NCI-H1694 (cell line): ENCODE measurements at places on chromosomes 7 and 10.

DNA sequence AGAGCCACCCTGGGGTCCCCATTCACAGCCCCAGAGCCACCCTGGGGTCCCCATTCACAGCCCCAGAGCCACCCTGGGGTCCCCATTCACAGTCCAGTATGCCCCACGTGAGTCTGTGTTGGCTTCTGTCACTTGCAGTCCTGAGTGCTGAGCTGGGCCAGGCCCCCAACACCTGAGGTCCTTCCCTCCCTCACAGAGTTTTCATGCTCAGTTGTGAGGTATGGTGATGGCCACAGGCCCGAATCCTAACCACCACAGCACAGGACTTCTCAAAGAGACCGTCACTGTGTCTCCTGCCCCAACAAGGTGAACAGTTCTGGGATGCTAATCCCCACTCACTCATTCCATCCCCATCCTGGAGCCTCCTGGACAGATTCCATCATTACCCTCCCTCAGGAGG lies 239.2 kb downstream of the PTPRN2 start:
- DNase-seq: no peak

DNA sequence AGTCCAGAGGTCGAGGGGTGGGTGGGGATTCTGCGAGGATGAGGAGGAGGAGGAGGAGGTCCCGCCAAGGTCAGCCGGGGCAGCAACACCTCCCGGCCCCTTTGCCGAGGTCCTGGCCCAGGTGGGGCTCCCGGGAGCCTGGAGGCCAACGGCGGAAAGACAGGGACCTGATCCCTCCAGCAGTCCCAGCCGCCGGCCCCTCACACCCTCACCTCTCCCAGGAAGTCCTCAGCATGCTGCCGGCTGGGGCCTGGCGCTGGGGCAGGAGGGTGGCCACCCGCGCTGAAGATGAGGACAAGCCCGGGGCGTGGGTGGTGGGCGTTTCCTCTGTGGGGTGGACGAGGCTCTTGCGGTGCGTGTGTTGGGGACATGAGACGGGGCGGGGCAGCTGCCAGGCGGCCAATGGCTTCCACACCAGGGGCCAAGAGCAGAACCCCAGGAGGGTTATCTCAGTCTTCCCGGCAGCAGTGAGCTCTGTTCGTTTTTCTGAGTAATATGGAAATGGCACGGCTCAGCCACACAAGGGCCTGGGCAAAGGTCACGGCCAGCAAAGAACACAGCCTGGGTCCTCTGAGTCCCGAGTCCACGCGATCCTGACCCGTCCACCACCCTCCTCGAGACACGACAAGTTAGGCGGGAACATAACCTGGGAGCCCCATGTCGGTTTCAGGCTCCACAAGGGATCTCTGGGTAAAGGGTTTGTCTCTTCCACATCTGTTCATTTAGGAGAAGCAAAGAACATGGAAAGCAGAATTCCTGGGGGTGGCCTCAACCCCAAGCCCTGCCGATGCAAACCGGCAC lies 82.9 kb upstream of the PDGFA start:
- no peak for DNase-seq

GRCh38 chr10:389261-389790 lies 254.1 kb downstream of the ZMYND11 start:
- DNase-seq: no peak

GRCh38 chr10:45450866-45451265 lies 76.8 kb downstream of the ALOX5 start:
- DNase-seq: no peak

- no peak for DNase-seq
Measured at GRCh38 chr10:43206391-43207235, 60.3 kb downstream of the RASGEF1A start.

DNA sequence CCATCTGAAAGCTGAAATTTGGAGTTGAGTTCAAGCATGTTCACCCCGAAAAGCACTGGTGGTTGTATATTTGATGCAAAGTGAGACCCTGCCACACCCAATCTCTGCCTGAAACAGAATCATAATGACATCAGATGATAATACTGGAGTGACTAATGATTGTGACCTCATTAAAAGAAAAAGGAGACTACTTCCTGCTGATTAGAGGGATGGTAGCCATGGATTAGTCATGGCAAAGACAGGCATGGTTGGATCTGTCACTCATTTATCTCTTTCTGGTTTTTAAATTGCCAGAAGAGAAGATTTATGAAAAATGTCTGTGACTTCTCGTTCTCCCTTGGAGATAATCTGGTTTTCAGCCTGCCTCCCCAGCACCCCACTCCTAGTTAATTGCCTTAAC lies 101.2 kb downstream of the BAMBI start:
- no peak for DNase-seq

GRCh38 chr10:50565301-50566083 lies 58.3 kb downstream of the SGMS1 start:
- no peak for DNase-seq

DNA sequence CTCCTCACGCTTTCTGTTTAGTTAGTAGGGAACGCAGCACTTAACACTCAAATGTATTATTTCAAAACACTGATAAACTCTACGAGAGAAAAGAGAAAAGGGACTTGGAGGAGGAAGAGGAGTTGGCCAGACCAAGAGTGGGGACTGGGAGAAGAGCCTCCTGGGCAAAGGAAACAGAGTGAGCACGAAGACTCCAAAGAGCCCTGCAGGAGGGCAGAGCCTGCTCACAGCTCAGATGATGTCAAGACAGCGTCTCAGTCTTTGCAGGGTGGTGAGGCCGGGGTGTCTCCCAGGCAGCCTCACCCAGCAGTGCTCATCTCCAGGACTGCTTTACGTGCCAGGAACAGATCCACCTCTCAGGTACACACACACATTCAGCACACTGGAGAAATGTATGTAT lies 41.2 kb downstream of the CYTH3 start:
- DNase-seq: no peak

- no peak for DNase-seq
Measured at GRCh38 chr10:133226251-133226808, 3.7 kb upstream of the UTF1 start.

DNA sequence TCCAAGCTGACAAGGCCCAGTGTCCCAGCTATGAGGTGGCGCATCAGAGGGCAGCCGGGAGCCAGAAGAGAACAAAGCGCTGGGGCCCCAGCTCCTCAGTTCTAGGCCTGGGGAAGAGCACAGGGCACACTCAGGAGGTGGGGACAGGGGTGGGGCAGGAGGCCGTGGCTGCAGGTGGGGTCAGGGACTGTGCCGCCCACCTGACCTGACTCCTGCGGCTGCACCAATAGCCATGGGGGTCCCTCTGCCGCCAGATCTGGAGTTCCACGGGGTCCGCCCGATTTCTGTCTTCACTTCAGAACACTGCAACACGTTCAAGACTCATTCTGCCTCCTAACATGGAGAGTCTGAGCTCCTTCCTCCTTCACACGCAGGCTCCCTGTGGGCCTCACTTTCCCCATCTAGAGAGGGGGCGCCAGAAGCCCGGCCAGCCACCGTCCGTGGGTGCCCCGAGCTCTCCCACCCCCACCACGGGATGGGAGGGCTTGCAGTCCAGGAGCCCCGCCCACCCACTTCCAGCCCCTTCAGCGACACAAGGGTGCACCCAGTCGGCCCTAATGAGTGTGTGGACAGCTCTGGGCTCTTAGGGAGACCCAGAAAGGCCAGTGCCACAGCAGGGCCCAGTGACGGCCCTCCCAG lies 278.3 kb downstream of the MAD1L1 start:
- no peak for DNase-seq

DNA sequence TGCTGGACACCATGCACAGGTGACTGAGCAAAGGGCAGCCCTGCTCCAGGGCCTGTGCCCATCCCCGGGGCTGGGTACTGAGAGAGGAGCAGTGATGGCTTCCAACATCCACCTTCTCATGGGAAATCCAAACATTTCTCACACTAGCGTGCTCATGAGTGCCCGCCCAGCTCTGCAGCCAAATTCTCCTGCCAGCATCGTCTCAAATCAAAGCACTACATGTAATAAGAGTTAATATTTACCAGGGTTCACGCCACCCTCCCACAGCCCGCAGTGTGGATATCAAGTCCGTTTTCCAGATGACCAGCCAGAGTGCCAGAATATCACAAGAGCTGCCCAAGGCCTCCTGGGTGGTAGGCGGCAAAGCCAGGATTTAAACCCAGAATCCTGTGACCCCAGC lies 12.1 kb downstream of the IL15RA start:
- no peak for DNase-seq

DNA sequence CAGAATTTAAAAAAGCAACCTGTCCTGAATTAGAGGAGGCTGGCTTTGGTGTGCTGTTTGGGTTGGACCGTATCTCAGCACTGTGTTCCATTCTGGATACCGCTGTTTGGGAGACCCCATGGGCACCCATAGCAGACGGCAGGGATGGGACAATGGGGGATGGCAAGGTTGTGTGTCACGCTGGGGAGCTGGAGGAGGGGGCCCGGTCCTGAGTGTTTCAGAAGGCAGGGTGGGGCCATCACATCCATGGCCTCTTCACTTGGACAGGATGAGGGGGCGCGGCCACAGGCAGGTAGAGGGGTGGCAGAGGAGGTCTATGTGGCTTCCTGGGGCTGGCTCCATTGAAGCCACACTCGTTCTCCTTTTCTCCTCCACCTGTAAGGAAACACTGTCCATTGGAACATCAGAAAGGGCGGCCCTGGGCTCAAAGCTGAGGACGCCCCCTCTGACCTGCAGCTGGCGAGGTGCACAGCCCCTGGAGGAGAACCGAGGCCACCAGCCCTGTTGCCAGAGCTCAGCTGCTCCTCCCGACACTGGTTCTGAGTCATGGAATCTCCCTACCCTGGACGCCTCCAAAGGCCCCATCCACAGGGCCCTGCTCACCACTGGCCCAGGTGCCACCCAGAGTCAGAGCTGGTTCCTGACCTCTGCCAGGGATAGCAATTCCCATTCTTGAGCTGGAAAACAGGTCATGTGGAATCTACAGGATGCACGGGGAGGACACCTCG lies 587.3 kb downstream of the DNAJB6 start:
- no peak for DNase-seq

DNA sequence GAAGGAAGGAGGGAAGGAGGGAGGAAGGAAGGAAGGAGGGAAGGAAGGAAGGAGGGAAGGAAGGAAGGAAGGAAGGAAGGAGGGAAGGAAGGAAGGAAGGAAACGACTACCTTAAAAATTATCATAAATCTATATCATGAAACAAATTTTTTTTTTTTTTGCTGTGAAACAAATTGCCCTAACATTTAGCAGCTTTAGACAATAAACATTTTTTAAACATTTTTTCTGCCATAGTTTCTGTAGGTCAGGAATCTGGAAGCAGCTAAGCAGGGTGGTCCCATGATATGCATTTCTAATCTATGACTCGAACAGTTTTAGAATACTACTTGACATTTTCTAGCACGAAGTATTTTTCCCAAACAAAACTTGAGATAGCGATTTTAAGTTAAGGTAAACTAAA lies 42.9 kb upstream of the TSPAN13 start:
- no peak for DNase-seq

DNA sequence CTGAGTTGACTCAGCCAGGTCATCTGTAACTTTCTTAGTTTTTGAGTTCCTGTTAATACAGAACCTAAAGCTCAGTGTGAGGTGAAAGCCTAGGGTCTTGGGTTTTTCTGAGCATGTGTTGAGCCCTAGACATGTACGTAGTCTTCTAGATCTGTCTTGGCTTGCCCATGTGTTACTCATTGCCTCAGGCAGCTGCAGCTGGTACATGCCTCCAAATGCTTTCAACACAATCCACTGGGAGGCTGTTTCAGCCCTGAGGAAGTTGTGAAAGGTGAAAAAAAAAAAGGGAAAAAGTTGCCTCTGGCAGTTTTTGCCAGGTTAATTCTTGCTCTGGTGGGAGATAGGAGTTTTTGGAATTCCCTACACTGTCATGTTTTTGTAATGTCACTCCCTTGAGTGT lies 134.6 kb downstream of the RNF216 start:
- DNase-seq: no peak

DNA sequence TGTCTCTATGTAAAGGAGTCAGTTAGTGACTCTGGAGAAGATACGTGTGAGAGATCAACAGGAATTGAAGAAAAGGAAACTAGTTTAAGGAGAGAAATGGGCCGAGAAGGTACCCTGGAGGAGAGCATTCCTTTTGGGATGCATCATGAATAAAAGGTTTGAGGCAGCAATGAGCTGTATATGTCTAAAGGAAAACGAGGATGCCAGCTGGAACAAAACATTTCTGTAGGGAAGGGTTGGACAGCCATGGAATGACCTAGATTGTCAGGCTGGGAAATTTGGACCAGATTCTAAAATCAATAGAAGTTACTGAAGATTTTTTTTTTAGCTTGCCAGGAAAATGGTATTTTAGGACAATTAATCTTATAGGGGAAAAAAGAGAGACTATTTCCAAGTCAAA lies 17.2 kb upstream of the MPP7 start:
- no peak for DNase-seq
